ENCODE measurements at places on chromosomes 2 and 18.
A peak's percentile ranks its signal among the peaks of the same experiment; 100 is the strongest.

DNA sequence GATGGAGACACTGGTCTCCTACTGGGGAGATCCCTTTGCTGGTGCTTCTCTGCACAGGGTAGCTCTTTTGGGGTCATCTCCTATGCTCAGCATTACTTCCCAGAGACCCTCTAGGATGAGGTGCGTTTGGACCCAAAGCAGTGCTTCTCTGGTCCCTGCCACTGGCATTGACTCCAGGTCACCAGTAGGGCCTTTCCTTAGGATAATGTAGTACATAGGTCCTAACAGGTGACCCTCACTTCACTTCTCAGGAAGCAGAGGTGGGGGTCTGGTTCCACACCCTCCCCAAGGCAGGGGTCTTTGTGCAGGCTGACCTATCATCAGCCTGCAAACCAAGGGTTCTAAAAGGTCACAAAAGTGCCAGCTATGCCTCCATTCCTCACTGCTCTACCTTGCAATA lies 145.8 kb upstream of the HS6ST1 start:
- peak; percentile 41 for DNase-seq

DNA sequence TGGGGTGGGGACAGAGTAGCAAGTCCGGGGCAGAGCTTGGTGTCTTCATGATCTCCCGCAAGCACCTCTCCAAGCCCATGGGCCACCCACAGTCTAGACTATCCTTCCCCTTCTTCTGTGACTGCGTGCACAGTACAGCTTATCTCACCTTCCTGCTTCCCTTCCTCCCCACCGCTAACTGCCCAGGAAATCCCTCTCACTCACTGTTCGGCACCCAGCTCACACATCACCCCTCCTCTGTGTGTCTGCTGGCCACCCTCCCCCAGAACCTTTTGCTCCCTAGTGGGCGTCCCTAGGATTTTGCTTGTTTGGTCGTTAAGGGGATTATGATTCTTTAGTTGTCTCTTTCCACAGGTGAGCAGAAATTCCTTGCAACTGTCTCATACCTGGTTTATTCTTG lies 31.5 kb upstream of the SMAD7 start:
- DNase-seq, result no peak

DNA sequence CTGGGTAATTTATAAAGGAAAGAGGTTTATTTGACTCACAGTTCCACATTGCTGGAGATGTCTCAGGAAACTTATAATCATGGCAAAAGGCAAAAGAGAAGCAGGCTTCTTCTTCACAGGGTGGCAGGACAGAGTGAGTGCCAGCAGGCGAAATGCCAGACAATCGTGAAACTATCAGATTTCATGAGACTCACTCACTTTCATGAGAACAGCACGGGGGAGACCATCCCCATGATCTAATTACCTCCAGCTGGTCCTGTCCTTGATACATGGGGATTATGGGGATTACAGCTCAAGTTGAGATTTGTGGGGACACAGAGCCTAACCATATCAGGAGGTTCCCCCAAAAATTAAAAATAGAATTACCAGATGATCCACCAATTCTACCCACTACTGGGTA lies 675.5 kb upstream of the SLC8A1 start:
- no peak for DNase-seq

DNA sequence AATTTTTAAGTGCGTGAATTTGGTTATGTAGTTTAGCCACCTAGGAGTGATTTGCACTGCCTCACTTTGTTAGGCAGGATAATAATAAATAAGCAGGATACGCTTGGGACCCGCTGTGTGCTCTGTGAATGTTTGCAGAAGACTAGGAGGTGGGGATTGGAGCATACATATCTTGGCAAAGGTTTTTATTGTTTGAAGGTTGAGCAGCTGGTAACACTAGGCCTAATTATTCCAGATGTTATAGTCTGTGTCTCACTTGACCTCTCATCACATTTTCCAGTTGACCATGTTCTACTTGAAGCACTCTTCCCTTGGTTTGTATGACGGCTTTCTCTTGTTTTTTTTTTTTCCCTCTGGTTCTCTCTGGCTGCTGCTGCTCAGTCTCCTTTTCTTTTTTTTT lies 42.7 kb downstream of the FHOD3 start:
- DNase-seq, result no peak

- DNase-seq, result no peak
Measured at GRCh38 chr2:68915393-68915792, 37.3 kb downstream of the GKN2 start.

GRCh38 chr2:201859949-201860348 lies 53.6 kb downstream of the CDK15 start:
- no peak for DNase-seq

GRCh38 chr2:30971231-30972025 lies 164.2 kb upstream of the CAPN13 start:
- DNase-seq, result no peak

DNA sequence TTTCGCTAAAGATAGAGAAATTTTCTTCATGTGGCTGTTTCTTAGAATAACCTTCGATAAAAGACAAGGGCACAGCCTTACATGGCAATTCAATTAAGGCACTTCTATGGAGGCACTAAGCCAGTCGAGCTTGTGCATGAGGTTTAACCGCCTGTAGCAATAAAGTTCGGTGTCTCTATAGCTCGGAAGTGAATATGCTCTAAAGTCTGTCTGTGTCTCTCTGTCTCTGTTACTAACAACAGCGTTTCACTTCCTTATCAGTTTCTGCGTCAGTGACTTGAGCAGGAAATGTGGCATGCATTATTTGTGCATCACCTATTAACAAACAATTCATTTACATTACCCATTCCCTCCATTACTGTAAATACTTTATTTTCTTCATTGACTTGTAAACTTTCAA lies 365.1 kb upstream of the NETO1 start:
- DNase-seq, result no peak

DNA sequence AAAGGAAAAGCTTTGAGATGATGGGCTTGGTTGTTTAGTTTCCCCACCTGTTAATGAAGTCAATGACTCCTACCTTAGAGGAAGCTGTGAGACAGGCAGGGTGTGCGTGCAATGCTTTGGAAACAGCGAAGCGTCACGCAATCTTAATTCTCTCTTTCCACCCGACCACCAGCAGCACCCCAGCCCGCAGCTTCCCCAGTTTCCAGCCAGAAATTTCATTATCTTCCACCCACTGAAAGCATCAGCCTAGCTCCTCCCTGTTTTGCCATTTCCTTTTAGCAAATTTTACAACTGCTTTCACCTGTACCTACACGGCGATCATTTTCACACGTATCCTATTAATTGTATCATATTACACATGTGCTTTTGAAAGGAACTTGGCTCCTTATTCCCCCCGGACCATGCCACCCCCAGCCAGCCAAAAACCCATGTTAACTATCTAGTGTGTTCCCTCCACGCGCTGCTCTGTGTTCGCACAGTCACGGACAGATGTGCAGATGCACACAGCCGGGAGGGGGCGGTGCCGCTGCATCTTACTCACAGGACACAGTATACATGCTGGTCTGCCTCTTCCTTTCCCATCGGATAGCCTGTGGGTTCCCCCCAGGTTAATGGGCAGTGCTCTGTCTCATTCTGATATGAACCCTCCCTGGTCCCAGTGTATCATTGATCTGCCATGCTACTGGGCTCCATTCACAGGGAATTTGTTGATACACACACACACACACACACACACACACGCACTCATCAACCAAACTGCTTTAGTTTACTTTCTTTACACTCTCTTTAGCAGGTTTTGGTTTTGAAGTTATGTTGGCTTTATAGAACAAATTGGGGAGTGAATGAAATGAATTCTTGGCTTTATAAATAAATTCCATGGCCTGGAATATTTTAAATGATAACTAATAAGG lies 22.4 kb downstream of the CYP27C1 start:
- no peak for DNase-seq

- DNase-seq, result no peak
Measured at GRCh38 chr2:241501551-241501950, 6.8 kb downstream of the STK25 start.

DNA sequence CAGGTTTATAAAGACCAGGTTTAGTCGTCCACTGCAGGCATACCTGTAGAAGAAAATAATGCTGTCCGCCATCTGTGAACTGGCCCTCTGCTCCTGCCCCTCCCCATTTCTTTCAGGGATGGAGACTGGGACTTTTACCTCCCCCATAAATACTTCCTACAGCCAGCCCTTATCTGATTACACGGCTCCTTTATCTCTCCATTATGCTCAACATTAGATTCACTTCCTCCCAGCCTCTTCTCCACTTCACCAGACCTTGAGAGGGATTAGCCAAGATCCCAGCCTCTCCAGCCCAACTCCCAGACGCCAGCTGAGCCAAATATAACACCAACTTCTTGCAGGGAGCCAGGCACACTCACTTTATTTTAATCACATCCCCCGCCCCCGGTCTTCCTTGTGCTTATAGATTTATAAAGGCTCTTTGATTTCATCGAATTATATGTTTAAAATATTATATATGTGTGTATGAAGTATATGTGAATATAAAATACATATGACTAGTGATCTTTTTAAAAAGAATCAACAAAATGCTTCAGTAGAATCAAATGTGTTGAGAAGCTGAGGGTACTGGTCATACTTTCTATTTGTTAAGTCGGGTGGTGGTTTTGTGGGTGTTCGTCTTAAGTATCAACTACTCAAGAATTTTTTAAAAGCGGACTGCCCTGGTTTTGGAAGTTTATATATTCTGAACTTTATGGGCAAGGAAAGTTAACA lies 81.0 kb downstream of the SPRED2 start:
- DNase-seq, result no peak

DNA sequence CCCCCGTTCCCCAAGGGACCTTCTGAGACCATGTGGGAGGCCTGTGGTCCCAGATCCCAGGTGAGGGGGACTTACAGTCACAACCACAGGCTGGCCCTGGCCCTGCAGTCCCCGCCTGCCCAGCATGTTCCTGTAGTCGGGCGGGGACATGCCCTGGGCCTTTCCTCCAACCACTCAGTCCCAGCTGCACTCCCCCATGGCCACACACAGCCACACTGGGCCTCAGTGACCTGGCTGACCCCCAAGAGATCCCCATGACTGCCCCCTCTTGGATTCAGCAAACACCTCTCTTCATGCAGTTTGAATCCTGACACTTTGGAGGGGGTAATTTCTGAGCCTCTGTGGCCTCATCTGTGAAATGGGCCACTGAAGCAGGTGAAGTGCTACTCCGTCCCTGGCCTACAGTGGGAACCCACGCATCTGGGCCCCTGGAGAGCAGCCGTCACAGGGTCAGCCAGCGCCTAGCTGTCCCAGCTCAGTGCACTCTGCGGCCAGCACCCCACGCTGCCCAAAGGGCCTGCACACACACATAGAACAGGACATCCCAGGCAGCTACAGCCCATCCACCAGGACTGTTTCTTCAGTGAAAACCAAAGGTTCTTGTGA lies 12.7 kb upstream of the ARHGEF4 start:
- DNase-seq, result no peak

DNA sequence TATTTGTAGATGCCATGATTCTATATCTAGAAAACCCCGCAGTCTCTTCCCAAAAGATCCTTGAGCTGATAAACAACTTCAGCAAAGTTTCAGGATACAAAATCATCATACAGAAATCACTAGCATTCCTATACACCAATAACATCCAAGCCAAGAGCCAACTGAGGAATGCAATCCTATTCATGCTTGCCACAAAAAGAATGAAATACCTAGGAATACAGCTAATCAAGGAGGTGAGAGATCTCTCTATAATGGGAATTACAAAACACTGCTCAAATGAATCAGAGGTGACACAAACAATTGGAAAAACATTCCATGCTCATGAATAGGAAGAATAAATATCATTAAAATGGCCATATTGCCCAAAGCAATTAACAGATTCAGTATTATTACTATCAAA lies 551.4 kb upstream of the SLC39A10 start:
- no peak for DNase-seq

DNA sequence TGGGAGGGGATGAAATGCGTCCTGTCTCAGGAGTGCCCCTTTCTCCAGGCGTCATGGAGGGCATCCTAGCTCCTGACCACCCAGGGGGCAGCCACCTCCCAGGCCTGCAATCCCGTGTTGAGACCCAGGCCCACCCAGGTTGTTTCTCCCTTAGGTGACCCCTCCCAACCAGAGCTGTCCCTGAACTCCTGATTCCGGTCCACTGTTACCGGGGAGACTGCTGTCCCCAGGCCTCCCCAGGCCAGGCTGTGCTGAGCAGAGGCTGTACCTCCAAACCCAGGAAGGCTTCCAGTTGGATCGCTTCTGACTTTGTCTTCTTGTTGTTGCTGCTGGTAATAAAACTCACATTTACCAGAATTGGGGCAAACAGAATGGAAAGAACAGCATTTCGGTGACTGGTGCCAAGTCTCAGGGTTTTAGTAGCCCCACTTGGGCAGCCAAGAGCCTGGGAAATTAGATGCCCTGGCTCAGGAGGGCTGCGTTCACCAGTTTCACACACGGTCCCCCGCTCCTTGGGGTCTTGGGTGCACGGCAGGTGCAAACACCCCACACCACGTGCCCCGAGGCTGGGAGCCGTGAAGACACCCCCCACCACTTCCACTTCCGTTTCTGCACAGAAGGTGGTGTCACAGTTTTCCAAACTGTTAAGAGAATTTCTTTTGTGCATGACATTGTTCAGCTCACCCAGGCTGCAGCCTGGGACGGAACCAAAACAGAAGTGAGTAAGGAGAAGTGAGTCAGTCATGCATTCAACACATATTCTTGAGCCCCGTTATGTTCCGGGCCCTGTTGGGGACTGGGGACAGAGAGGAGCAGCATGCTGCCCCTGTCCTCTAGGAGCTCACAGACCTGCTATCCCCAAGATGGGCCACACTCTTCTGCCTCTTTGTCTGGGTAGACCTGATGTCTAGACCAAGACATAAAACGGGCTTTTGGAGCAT lies 29.4 kb downstream of the ITM2C start:
- DNase-seq, result no peak

DNA sequence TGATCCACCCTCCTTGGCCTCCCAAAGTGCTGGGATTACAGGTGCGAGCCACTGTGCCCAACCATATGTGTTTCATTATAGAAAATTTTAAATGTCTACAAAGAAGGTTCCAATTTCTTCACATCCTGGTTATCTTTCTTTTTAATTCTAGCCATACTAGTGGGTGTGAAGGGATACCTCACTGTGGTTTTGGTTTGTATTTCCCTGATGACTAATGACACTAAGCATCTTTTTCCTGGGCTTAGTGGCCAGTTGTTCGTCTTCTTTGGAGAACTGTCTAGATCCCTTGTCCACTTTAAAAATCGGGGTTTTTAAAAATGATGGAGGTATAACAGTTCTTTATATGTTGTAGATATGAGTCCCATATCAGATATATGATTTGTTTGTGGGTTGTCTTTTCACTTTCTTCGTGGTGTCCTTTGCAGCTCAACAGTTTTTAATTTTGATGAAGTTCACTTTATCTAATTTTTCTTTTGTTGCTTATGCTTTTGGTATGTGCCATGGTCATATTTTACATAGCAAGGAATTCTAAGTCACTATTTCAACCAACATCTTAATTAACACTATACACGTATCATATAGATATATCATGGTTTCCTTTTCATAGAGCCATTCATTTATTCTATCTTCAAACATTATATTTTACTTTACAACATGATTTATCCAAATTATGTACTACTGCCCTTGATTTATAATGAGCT lies 135.0 kb upstream of the RIOK3 start:
- DNase-seq, result no peak

DNA sequence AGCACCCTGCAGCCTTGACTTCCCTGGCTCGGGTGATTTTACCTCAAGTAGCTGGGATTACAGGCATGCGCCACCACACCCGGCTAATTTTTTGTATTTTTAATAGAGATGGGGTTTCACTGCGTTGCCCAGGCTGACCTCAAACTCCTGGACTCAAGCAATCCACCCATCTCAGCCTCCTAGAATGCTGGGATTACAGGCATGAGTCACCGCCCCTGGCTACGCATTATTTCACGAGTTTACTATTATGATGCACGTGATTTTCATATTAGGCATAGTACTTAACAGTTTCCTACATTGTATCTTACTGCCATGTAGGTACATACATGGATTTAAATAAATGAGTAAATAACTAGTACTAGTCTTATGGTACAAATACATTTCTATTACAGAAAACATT lies 4.4 kb downstream of the DYNC2LI1 start:
- DNase-seq, result no peak
